ENCODE measurements at places on chromosomes 7 and 10.

- no peak for DNase-seq
Observed at GRCh38 chr7:151682831-151683614, 163.3 kb upstream of the RHEB start.

DNA sequence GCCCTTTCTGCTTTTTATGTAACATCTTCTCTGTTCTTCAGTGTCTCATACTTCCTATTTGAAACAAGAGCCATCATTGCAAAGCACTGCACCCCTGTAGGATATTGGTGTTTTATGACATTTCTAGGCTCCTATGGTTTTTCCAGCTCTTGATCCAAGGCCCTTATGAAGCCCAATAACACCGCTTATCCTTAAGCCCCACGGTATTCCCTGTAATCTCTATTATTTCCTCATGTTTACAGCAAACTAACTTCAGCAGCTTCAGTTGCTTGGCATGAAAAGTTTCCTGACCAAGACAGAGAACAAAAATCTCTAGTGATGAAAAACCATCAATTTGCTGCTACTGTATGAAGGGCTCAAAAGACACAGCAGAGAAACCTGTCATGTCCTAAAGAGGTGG, 34.1 kb upstream of the TES start:
- no peak for DNase-seq

GRCh38 chr10:95741807-95742467, 14.0 kb upstream of the ENTPD1 start:
- DNase-seq, result no peak

- DNase-seq, result peak; percentile 80
Observed at GRCh38 chr10:114499630-114500190, 95.4 kb upstream of the AFAP1L2 start.
